NCI-H510A treated with DMSO at 0.1 percent for 48 hours (cell line): ENCODE measurements at places on chromosomes 6 and 20.

DNA sequence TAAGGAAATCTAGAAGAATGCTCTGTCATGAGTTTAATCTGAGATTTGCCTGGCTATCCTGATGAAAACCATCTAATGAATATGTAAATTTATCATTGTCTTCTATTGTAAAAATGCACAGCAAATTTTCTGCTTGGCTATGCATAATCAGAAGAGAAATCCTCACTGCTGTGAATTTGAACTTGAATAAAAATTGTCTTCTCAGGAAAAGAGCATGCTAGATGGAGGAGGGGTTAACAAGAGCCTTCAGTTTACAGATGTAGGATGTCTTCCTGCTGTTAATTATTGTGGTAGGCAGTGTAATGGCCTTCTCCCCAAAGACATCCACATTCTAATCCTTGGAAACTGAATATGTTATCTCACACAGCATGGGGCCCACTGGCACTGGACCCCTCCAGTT lies 45.8 kb downstream of the ANKEF1 start:
- DNase-seq: no peak

- DNase-seq: peak; percentile 68
These were observed 39.2 kb downstream of the DYNLT1 start for GRCh38 chr6:158605266-158605878.

DNA sequence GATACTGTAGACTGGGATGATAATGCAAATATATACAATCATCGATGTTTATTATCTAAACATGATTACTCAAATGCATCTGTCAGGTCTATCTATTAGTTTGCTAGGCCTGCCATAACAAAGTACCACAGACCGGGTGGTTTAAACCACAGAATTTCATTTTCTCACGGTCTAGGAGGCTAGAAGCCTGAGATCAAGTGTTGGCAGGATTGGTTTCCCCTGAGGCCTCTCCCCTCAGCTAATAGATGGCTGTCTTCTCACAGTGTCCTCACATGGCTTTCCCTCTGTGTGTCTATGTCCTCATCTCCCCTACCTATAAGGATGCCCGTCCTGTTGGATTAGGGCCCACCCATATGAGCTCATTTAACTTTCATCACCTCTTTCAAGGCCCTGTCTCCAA lies 512.6 kb upstream of the SLC35B3 start:
- DNase-seq: no peak

DNA sequence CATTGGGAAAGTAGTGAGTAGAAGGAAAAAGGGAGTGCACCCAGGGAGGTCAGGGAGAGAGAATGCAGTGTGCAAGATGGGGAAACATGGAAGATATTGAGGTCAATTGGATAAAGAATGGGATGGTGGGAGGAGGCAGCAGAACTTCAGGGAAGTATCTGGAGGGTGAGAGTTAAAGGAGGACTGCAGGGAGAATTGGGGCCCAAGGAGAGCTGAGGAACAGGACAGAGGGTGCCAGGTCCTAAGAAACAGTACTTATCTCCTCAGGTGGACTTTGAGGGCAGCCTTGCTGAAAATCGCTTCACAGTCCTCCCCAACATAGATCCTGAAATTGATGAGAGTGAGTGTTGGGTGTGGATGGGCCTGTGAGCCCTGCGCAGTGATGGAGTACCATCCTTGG lies 4.2 kb upstream of the SAPCD1 start:
- DNase-seq: no peak

GRCh38 chr6:147506704-147507114 lies 1.8 kb upstream of the SAMD5 start:
- peak; percentile 36 for DNase-seq

DNA sequence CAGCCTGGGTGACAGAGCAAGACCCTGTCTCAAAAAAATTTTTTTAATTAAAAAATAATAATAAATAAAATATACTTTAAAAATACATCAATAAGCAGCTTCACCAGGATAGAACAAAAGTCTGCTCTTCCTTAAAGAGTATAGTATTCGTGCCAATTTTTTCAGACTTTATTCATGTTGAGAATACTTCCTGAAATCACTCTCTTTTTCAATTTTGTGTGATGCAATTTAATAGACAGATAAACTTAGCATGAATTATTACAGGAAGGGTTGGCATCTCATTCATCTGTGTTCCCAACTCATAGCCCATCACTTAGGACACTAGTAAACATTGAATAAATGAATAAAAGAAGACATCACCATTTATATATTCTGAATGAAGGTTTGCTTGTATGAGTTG lies 52.4 kb downstream of the IPCEF1 start:
- DNase-seq: no peak

DNA sequence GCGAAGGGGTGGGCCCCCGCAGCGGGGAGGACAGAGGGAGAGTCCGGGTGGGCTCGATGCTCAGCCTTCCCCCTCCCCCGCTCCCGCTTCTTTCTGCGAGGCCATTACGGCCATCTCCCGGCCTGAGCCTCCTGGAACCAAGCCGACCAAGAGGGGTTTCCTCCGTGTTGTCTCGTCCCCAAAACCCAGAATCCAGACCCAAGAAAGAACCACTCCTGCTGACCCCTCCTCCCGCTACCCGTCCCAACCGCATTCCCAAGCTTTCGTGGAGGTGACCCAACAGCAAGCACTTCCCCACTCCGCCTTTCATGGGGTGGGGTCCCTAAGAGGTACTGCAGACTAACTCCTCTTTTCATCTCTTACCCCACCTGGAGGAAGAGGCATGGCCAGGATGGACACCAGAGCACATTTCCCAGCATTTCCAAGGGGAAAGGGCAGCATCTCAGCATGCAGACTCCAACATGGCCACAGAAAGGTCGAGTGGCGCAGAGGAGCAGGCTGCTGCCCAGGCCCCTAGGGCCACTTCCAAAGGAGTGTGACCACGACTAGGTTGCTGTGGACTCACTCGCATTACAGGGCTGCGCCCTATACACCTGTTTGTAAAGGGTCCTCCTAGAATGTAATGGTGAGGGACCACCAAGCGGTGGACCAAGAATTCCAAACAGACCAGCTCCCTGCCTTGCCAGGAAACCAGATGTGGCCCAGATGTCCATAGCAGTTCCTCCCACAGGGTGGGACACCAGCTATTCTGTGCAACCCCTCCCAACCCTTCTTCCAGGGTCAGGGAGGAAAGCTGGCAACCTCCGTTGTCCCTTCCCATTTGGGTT lies 53.4 kb downstream of the MRPL14 start:
- DNase-seq: no peak

GRCh38 chr6:79430913-79431536 lies 106.2 kb downstream of the LCA5 start:
- no peak for DNase-seq

DNA sequence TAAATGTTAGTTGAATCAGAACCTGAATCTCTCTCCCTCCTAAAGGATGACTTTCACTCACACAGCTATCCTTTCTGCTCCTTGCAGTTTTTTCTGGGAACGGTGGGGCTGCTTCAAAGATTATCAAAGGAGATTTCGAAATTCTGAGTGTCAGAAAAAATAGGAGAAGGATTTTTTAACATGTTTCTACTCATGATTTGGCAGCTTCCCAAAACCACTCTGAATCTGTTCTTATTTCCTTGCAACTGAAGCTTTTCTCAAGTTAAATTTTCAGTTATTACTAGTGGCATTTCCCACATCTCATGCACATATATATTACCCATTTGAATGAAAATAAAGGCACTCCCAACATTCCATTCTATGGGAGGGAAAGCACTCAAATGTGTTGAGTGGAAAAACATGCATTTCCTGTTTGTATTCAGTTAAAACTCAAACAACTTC lies 123.6 kb downstream of the LCA5 start:
- DNase-seq: no peak

DNA sequence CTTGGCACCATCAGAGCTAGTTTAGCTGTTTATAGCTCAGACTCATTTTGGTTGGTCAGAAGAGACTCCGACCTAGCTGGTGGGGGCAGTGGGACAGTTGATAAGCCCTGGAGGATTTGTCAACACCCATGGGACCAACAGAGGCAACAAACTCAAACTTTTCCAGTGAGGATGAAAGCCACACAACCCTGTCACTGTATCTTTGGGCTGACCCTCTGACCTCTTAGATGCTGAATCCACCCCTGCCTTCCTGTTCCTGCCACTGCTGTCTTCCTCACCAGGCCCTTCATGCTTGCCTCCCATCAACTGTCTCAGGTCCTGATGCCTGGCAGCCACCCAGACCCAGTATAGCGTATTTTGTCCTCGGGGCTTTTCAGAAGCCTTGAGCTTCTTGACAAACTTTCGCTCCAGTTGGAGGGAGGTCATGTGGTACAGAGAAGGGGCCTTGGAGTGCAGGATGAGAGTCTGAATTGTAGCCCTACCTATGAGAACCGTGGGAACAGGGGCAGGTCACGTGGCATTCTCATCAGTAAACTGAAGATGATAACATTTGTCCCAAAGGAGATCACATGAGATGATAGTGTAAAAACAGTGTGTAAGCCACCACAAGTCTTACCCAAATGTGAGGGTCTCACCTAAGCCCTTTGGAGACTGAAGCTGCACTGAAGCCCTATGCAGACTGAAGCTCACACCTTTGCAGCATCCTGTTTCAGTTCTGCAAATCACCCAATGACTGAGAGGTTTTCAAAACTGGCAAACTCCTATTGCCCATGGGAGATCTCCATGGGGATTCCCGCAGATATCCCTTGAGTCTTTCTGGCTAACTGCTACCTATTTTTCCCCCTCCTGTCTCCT lies 72.0 kb upstream of the F13A1 start:
- no peak for DNase-seq

DNA sequence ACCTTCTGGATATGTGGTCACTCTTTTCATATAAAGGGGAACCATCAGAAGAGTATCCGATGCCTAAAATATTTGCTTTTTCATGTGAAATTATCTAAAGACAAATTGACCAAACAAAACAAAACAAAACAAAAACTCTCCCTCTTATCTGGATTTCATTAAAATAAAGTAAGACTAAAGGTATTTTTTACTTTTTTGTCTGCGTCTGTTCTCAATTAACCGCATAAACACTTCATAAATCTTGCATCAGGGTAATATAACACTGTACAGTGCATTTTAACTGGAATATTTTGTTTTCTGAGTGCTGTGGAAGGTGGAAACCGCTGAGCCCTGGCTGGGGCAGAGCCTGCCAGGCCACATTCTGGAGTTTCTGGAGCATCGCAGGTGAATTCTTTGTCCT lies 234.1 kb upstream of the ZFP64 start:
- no peak for DNase-seq

- DNase-seq: no peak
These were observed 102.2 kb upstream of the AKAP12 start for GRCh38 chr6:151137542-151137941.

DNA sequence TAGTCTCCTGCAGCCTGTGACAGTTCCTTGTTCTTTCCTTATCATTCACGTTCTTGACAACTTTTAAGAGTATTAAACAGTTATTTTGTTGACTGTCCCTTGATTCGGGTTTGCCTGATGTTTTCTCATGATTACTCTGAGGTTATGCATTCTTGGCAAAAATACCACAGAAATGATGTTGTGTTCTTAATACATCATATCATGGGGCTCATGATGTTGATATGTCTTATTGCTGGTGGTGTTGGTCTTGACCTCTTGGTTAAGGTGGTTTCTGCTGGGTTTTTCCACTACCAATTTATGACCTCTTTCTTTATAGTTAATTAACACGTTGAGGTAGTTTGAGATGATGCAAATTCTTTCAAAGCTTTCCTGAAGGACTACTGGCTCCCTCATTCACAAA lies 59.1 kb downstream of the ZHX3 start:
- no peak for DNase-seq

- DNase-seq: no peak
These were observed 4.6 kb downstream of the PTPN1 start for GRCh38 chr20:50514750-50515149.

GRCh38 chr6:141169419-141169818 lies 963.3 kb upstream of the GJE1 start:
- DNase-seq: no peak
